Calu3 (cell line): ENCODE measurements at places on chromosomes 3 and 15. TPM values are rescaled to one million over a fixed set of nuclear protein-coding genes. Genes with fewer than 3 reads are reported as not detected.

DNA sequence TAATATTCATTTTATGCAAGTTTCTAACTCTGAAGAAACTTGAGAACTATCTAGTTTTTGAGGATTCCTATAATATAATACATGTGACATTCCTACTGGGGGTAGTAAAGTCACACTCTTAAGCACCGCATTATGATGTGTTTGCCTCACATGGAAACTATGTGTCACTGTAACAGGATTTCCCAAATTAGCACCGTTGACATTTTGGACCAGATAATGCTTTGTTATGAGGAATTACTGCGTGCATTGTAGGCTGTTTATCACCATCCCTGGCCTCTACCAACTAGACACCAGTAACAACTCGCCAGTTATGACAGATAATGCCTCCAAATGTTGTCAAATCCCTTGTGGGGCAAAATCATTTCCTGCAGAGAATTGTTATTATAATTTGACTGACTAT is 267.8 kb downstream of the RAP2B start:
- no peak for DNase-seq
- H3K27ac ChIP-seq = no peak overlapping the region
- no peaks in the 10 kb centered on the region for H3K27me3 ChIP-seq

DNA sequence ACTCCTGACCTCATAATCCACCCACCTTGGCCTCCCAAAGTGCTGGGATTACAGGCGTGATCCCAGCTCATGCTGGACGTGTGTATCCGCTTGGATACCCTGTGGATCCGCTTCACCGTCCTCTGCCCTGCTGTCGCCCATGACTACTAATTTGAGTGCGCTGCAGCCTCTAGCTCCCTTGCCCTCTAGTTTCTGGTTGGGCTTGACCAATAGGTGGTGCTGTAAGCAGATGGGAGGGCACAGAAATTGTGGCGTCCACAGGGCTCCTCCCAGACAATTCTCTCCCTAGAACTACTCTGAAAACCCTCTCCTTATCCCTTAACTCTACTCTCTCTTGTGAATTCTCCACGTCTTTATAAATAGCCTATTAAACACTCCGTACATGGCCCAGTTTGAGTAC is 36.2 kb downstream of the ZPLD1 start:
- H3K4me1 ChIP-seq = peaks cover 6% of the 10 kb centered on the region
- H3K4me3 ChIP-seq = no peak overlapping the region
- DNase-seq = no peak
- H3K36me3 ChIP-seq = no peaks in the 10 kb centered on the region

DNA sequence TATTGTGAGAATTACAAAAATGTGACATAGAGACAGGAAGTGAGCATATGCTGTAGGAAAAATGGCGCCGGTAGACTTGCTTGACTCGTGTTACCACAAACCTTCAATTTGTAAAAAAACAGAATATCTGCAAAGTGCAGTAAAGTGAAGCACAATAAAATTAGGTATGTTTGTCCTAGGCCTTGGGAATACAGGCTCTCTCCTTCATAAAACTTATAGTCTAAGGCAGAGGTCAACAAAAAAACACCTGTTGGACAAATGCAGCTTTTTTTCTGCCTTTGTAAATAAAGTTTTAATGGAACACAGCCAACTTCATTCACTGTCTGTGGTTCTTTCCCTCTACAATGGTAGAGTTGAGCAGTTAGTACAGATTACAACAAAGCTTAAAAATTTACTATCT is 216.8 kb upstream of the SATB1 start:
- H3K27ac ChIP-seq = no peak overlapping the region
- no peaks in the 10 kb centered on the region for H3K27me3 ChIP-seq
- no peak for DNase-seq

DNA sequence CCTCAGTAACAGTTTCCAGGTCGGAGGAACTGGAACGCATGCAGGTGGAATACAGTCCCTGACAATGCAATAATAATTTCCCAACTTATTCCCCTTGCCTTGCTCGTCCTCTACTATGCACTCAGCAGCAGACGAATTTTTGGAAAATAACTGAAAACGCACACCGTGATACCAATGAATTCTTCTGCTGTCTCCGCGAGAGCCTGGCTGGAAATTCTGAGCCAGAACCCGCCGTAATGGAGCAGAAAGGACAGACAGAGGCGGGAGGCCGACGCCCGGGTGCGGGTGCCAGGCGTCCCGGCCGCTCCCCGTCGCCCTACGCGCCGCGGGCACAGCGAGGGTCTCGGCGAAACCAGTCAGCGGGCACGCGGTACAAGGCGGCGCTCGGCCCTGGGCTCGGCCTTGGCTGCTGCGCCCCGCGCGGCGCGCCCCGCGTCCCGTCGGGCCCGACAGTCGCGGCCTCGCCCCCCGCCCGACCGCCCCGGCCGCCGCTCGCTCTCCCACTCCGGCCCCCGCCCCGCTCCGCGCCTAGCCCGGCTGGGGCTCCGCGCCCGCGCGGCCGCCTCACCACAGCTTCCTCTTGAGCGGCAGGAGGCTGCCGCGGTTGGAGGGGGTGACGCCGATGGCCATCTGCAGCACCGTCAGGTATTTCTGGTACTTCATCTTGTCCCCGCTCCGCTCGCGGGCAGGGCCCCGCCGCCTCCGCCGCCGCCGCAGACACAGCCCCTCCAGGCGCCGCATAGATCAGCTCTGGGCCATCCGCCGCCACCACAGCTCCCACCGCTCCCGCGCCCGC is 114.5 kb upstream of the GOLGA8J start:
- H3K36me3 ChIP-seq = no peaks in the 10 kb centered on the region
- H3K4me3 ChIP-seq = no peak overlapping the region
- peaks cover 26% of the 10 kb centered on the region for H3K27me3 ChIP-seq
- H3K27ac ChIP-seq = no peak overlapping the region
- peak; percentile 1 for DNase-seq

- H3K4me3 ChIP-seq = no peak overlapping the region
- DNase-seq = no peak
- H3K36me3 ChIP-seq = no peaks in the 10 kb centered on the region
- H3K4me1 ChIP-seq = no peaks in the 10 kb centered on the region
- no peaks in the 10 kb centered on the region for H3K27me3 ChIP-seq
- H3K27ac ChIP-seq = no peak overlapping the region
Measured at GRCh38 chr15:86765281-86765680, 685.6 kb downstream of the AGBL1 start.

GRCh38 chr3:184800349-184800930 is 11.5 kb upstream of the VPS8 start:
- H3K36me3 ChIP-seq = peaks cover 5% of the 10 kb centered on the region
- peak overlapping the region; percentile 3 for H3K27ac ChIP-seq
- peaks cover 41% of the 10 kb centered on the region for H3K4me1 ChIP-seq
- DNase-seq = peak; percentile 51
- peak overlapping the region; percentile 0 for H3K4me3 ChIP-seq

Gene TGM4
- total RNA-seq = 0.14 and 0.39 TPM in 2 replicates

Gene CFAP91
- 1.5 and 2.2 TPM in 2 replicates for total RNA-seq
